ENCODE measurements at places on chromosomes 13 and 19. TPM values are rescaled to one million over a fixed set of nuclear protein-coding genes. Genes with fewer than 3 reads are reported as not detected.

DNA sequence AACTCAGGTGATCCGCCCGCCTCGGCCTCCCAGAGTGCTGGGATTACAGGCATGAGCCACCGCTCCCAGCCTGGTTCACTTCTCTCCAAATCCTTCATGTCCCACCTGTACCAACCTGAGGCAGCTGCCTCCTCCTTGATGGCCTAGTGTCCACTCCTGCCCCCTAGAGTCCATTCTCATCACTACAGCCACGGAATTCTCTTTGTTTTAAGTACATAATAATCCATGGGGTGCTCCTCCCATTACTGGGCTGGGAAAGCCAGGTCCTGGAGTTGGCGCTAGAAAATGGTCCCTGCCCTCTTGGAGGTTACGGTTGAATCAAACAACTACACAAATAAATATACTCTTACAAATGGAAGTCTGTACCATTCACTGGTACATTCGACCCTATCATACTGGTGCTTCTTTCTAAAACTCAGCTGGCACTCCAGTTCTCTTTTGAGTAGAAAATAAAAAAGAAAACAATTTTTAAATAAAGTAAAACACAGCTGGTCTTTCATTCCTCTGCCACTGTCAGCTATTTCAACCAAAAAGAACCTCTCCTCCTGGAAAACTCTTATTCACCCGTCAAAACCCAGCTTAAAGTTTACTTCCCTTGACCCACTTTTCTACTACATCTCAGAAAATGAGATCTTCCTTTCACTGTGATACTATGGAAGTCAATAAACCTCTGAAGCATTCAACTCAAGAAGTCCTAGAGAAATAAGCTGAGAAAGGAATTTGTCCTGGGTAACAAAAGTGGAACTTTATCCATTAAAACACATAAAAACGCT is 22.4 kb upstream of the ARHGEF18 start:
- H3K4me1 ChIP-seq: no peaks in the 10 kb centered on the region
- H3K4me3 ChIP-seq: no peak overlapping the region
- H3K27me3 ChIP-seq: no peaks in the 10 kb centered on the region
- no peak for DNase-seq
- no peak overlapping the region for H3K27ac ChIP-seq
- no peaks in the 10 kb centered on the region for H3K36me3 ChIP-seq

GRCh38 chr13:105412171-105412570 is 1123.3 kb downstream of the EFNB2 start:
- H3K36me3 ChIP-seq: no peaks in the 10 kb centered on the region
- no peak overlapping the region for H3K27ac ChIP-seq
- DNase-seq: no peak
- no peaks in the 10 kb centered on the region for H3K27me3 ChIP-seq
- no peak overlapping the region for H3K4me3 ChIP-seq
- no peaks in the 10 kb centered on the region for H3K4me1 ChIP-seq

- H3K4me1 ChIP-seq: no peaks in the 10 kb centered on the region
- no peaks in the 10 kb centered on the region for H3K27me3 ChIP-seq
- no peak overlapping the region for H3K27ac ChIP-seq
Measured at GRCh38 chr13:80276371-80277289, 64.3 kb downstream of the SPRY2 start.

Gene RYR1
- total RNA-seq: 0.14 TPM

Gene WDR88
- total RNA-seq: not detected

All from stomach (tissue), 19 donors.